ENCODE measurements at places on chromosomes 1 and 21. TPM values are rescaled to one million over a fixed set of nuclear protein-coding genes. Genes with fewer than 3 reads are reported as not detected.

DNA sequence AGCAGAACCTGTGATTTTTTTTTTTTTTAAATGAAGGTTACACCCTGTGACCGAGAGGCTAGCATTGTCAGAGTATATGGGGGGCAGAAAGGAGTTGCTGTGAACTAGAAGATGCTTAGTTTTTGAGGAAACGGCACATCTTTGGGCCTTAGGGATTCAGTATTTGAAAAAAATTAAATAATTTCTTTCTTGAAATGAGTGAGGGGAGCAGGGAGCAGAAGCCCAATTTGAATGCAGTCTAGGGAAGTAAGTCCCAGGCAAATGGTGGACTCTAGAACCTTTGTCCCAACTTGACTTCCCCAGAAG lies 42.9 kb downstream of the PEX14 start:
- no peaks in the 10 kb centered on the region for H3K36me3 ChIP-seq
- H3K4me3 ChIP-seq = no peak overlapping the region
- DNase-seq = no peak
- H3K4me1 ChIP-seq = peaks cover 7% of the 10 kb centered on the region

- DNase-seq = no peak
- no peaks in the 10 kb centered on the region for H3K4me1 ChIP-seq
Observed at GRCh38 chr1:190738317-190738716, 260.7 kb upstream of the BRINP3 start.

DNA sequence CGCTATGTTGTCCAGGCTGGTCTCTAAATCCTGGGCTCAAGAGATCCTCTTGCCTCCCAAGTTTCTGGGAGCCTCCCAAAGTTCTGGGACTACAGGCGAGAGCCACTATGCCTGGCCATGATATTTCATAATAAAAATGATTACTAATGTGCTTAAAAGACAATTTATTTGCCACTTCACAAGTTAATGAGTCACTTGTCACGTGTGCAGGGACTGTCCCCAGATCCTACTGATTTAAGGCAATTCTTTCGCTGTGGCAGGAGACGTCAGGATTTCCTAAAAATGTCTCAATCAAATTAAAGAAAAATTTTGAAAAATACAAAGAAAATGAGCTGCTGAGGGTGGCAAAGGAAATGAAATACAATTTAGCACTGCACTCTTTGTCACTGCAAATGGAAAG lies 43.5 kb downstream of the B3GALNT2 start:
- H3K27ac ChIP-seq = no peak overlapping the region
- no peak for DNase-seq
- H3K4me1 ChIP-seq = no peaks in the 10 kb centered on the region

- no peaks in the 10 kb centered on the region for H3K27me3 ChIP-seq
- no peak overlapping the region for H3K27ac ChIP-seq
- no peaks in the 10 kb centered on the region for H3K4me1 ChIP-seq
- H3K36me3 ChIP-seq = no peaks in the 10 kb centered on the region
- no peak overlapping the region for H3K4me3 ChIP-seq
Observed at GRCh38 chr1:92123868-92124267, 43.7 kb downstream of the BTBD8 start.

Gene SELP
- 1.8 TPM for polyA plus RNA-seq

DNA sequence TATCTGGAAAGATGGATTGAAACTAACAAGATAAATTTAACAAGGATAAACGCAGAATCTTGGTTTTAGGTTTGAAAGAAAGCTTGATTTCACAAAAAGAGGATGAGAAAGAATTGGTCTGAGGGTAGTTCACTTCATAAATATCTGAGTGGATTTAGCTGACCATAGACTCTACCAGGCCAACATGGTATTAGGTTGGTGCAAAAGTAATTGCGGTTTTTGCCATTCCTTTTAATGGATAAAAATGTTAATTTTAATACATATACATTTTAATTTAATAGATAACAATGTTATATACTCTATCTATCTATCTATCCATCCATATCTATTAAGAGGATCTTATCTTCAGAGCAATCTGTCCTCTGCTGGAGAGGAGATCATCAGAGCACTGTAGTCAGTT lies 70.2 kb upstream of the PLXNA2 start:
- peaks cover 23% of the 10 kb centered on the region for H3K27me3 ChIP-seq
- no peak overlapping the region for H3K4me3 ChIP-seq
- no peaks in the 10 kb centered on the region for H3K36me3 ChIP-seq
- no peaks in the 10 kb centered on the region for H3K4me1 ChIP-seq
- DNase-seq = no peak

- peaks cover 46% of the 10 kb centered on the region for H3K4me1 ChIP-seq
- H3K27ac ChIP-seq = peak overlapping the region; percentile 81
- no peaks in the 10 kb centered on the region for H3K36me3 ChIP-seq
Observed at GRCh38 chr1:67748630-67749029, 63.6 kb downstream of the GADD45A start.

Gene PADI2
- polyA plus RNA-seq = 19.3 TPM

DNA sequence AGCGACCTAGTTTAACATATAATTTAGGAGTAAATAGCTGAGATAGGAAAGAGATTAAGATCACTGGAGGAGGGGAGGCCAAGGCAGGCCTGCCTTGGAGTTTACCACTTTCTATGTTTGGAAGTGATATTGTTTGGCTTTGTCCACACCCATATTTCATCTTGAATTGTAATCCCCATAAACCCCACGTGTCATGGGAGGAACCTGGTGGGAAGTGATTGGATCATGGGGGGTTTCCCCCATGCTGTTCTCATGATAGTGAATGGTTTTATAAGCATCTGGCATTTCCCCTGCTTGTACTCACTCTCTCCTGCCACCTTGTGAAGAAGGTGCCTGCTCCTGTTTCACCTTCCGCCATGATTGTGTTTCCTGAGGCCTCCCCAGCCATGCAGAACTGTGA lies 58.3 kb upstream of the ARTN start:
- H3K4me3 ChIP-seq = no peak overlapping the region
- H3K36me3 ChIP-seq = no peaks in the 10 kb centered on the region
- no peaks in the 10 kb centered on the region for H3K27me3 ChIP-seq
- no peak for DNase-seq
- H3K27ac ChIP-seq = no peak overlapping the region
- no peaks in the 10 kb centered on the region for H3K4me1 ChIP-seq

- peak; percentile 36 for DNase-seq
- H3K4me3 ChIP-seq = no peak overlapping the region
Observed at GRCh38 chr1:29033829-29034466, 89.8 kb downstream of the TMEM200B start.

- H3K27me3 ChIP-seq = no peaks in the 10 kb centered on the region
- H3K27ac ChIP-seq = no peak overlapping the region
- DNase-seq = no peak
Observed at GRCh38 chr1:58986996-58987767, 203.3 kb upstream of the JUN start.

DNA sequence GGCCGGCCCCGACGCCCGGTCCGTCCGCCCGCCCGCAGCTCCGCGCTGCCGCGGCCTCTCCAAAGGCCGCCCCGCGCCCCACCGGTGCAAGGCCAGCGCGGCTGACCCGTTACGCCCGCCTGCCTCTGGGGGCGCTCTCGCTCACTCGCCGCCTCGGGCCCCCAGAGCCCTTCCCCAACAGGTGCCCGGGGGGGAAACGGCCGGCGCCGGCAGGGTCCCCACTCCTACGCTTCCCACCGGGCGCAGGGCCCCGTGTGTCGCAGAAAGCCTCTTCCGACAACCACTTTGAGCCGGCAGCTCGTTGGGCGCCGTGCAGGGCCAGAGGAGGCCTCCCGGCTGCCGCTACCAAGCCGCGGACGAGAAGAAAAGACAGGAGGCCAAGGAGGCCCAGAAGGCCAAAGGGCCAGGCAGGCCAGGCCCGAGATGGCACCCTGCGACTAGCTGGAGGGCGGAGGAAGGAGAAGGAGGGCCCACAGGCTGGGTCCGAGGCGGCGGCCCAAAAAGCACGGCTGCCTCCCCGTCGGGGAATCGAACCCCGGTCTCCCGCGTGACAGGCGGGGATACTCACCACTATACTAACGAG lies 64.9 kb upstream of the FCGR2A start:
- peaks cover 7% of the 10 kb centered on the region for H3K4me1 ChIP-seq
- H3K27me3 ChIP-seq = peaks cover 41% of the 10 kb centered on the region
- DNase-seq = peak; percentile 78
- no peak overlapping the region for H3K27ac ChIP-seq

- no peaks in the 10 kb centered on the region for H3K27me3 ChIP-seq
- DNase-seq = no peak
- H3K27ac ChIP-seq = peak overlapping the region; percentile 82
- peaks cover 3% of the 10 kb centered on the region for H3K36me3 ChIP-seq
Observed at GRCh38 chr1:153536671-153537375, 1.0 kb upstream of the S100A6 start.

GRCh38 chr1:8689431-8690252 lies 127.8 kb downstream of the RERE start:
- DNase-seq = no peak
- H3K27ac ChIP-seq = no peak overlapping the region

GRCh38 chr1:158199849-158200248 lies 19.2 kb downstream of the CD1D start:
- DNase-seq = no peak
- no peaks in the 10 kb centered on the region for H3K4me1 ChIP-seq
- no peaks in the 10 kb centered on the region for H3K36me3 ChIP-seq
- no peak overlapping the region for H3K4me3 ChIP-seq

Gene ARHGEF11
- 34.0 TPM for polyA plus RNA-seq

DNA sequence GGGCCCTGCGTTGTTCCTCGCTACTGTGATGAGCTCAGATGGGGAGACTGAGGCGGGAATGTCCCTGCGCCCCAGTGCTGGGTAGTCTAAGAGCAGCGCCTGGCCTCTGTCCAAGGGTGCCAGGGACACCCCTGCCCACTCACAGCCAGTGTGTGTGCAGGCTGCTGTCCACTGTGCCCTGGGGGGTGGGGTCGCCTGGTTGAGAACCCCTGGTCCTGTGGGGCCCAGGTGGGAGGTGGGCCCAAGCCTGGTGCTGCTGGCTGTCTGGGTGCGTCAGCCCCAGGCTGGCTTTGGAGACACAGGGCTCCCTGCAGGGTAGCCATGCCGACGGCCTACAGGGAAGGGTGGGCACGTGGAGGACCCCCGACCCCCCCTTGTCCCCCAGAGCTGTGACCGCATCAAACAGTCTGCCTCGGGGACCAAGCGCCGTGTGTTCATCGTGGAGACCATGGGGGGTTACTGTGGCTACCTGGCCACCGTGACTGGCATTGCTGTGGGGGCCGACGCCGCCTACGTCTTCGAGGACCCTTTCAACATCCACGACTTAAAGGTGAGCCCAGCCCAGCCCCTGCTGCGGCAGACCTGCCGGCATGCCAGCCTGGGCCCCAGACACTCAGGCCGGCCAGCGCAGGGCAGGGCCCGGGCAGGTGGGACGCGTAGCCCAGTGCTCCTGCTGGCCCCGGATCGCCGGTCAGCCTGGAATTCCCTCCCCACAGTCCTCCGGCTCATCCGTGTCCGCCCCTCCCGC lies 14.9 kb downstream of the CFAP410 start:
- H3K27ac ChIP-seq = no peak overlapping the region
- peaks cover 79% of the 10 kb centered on the region for H3K36me3 ChIP-seq
- H3K27me3 ChIP-seq = no peaks in the 10 kb centered on the region
- H3K4me3 ChIP-seq = no peak overlapping the region

DNA sequence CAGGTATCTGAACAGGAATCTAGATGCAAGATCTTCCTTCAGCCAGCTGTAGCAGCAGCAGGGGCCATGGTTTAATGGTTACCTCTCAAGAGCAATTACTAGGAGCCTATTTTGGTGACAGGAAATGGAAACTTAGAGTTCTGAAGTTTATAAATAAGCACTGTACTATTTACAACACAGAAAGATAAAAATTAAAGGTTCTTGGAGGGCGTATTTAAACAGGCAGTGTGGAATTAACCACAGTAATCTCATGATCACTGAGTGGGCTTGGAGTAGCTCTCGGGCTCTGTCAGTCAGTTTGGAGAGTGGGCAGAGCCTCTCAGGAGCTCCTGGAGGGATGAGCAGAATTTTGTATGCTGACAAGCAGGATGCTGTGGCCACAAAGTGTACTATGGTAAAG lies 10.2 kb upstream of the FCRL5 start:
- DNase-seq = no peak
- no peaks in the 10 kb centered on the region for H3K27me3 ChIP-seq

Gene KCNT2
- polyA plus RNA-seq = 3.5 TPM

- no peak overlapping the region for H3K27ac ChIP-seq
- H3K4me3 ChIP-seq = no peak overlapping the region
- H3K27me3 ChIP-seq = peaks cover 21% of the 10 kb centered on the region
- H3K4me1 ChIP-seq = no peaks in the 10 kb centered on the region
Observed at GRCh38 chr1:35674111-35674510, 32.8 kb upstream of the PSMB2 start.

DNA sequence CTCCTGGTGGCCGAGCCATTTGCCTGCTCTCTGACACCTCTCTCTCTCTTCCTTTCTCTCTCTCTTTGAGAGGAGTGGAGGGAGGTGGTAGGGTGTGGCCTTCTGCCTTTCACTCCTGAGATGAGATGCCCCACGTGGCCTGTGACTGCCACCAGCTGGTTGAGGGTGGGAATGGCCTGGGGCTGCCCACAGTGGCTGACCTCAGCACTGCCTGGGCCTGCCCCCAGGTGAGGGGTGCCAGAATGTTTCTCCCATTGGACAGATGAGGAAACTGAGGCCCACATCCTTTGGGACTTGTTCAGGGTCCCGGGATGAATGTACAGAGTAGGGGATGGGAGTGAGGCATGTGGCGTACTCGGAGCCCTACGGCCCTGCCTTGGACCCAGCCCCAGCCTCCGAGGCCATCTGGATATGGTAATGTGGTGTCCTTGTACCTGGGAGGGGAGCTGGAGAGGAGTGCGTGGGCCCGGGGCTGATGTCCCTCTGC lies 12.7 kb upstream of the C1orf167 start:
- H3K36me3 ChIP-seq = peaks cover 28% of the 10 kb centered on the region
- no peak overlapping the region for H3K27ac ChIP-seq
- no peaks in the 10 kb centered on the region for H3K27me3 ChIP-seq
- DNase-seq = no peak

DNA sequence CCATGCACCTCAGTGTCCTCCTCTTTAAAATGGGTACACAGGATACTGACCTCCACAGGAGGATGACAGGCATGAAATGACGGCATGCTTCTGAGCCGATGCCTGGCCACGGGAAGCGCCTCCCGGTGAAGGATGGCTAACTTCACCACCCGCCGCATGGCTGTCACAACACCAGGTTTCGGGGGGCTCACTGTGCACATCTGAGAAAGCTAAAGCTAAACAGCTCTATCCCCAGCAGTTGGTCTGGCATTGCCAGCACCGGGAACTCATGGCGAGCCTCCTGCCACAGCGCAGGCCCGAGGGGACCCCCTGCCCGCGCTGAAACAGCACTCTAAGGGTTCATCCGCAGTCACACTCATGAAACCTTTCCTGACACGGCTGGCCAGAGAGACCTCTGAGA lies 16.0 kb downstream of the NPHP4 start:
- no peaks in the 10 kb centered on the region for H3K27me3 ChIP-seq
- H3K27ac ChIP-seq = no peak overlapping the region
- H3K4me3 ChIP-seq = no peak overlapping the region
- no peak for DNase-seq
- H3K4me1 ChIP-seq = peaks cover 9% of the 10 kb centered on the region
